ENCODE measurements at places on chromosomes 5 and 9.

DNA sequence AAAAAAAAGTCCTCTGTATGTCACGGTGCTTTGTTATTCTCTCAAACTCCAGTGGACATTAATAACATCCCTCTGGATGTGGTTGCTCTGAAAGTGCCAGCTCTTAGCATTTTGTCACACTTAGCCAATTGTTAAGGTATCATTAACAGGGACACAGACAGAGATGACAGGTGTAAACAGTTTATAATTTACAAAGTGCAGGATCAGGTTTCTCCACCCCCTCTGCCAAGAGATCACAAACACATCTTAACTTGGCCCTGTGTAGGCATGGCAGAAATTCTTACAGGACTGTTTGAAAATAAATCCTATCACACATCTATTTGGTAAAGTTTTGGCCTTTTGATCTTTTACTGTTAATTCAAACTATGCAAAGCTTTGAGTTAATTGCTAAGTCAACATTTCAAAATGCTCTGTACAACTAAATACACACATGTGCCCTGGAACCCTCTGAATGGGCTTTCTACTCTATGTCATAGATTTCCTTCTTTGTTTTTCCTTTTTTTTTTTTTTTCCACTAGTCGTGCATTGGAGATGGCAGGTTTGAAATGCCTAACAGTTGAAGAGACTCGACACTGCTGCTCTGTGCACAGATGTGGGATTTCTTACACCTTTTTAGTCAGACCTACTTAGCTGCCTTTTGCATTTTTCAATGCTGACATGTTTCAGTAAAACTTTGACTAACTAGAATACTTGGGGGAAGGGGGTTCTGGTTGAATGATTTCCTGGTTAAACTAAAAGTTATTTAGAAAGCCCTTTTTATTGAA, 41.7 kb downstream of the SEMA6A start:
- no peak for DNase-seq

GRCh38 chr9:92774274-92774673, 9.6 kb upstream of the BICD2 start:
- DNase-seq = no peak

GRCh38 chr5:152094060-152094459, 169.4 kb upstream of the GLRA1 start:
- no peak for DNase-seq

DNA sequence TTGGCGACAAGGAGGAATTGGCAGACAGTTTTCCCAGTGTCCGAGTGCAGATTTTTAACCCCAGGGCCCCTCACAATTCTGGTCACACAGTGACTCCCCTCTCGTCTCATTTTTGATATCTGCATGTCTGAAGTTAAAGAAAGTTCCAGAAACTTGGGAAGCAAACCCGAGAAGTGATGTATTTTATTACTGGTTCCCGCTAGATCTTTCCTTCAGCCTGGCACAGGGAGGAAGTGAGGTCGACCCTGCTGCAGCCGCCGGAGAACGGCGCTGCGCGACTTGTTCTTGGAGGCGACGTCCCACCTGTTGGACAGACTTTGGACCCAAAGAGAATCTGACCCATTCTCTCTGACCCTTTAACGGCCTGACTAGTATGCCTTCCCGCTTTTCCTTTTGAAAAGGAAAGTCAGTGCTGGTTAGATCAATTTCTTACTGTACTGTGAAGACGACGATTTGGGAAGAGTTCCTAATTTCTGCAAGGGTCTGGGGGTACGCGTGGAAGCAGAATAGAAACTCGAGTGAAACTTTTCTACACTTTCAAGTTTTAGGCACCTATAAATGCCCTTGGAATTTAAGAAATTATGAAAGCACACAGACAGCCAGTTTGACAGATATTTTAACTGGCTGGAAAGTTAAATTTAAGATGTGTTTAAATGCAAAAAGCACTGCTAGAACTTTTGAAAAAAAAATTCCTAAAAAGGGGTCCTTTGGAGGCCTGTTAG, 744 bp downstream of the OTULIN start:
- DNase-seq = peak; percentile 14

- no peak for DNase-seq
These were observed 65.1 kb upstream of the IQGAP2 start for GRCh38 chr5:76337953-76338451.

- no peak for DNase-seq
These were observed 178.5 kb upstream of the PITX1 start for GRCh38 chr5:135212361-135213026.

- no peak for DNase-seq
These were observed 425 bp upstream of the NFX1 start for GRCh38 chr9:33289936-33290246.

DNA sequence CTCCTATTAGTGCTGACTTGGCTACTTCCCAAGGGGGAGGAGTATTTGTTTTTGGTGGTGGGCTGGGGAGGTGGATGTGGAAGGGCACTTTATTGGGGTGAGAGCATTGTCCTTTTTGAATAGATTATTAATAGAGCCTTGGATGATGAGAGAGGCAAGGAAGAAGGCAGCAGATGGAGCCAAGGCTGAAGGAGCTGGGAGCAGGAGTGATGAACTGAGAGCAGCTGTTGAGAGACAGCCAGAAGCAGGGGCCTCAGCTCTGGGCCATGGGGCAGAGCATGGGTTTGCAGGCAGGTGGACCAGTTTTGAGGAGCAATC, 29.6 kb downstream of the RGS3 start:
- no peak for DNase-seq

- no peak for DNase-seq
These were observed 98.2 kb downstream of the DAP start for GRCh38 chr5:10662661-10663488.

DNA sequence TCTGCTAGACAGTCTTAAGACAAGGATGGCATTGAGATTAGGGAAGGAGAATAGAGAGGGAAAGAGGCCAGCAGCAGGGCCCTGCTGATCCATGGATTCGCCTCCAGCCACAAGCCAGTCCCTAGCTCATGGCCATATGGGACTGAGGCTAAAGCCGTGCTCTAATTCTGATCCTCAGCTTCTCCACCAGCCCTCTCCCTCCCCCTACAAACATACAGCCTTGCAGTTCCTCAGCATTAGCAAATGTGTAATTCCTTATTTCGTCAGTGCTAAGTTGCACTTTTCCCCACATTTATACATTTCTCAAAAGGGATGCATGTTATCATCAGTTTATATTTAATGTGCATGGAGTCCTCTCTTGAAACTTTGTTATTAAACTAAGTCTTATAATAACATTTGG, 34.8 kb downstream of the ZNF462 start:
- DNase-seq = no peak

GRCh38 chr9:72874344-72874743, 78.5 kb downstream of the ALDH1A1 start:
- DNase-seq = no peak

DNA sequence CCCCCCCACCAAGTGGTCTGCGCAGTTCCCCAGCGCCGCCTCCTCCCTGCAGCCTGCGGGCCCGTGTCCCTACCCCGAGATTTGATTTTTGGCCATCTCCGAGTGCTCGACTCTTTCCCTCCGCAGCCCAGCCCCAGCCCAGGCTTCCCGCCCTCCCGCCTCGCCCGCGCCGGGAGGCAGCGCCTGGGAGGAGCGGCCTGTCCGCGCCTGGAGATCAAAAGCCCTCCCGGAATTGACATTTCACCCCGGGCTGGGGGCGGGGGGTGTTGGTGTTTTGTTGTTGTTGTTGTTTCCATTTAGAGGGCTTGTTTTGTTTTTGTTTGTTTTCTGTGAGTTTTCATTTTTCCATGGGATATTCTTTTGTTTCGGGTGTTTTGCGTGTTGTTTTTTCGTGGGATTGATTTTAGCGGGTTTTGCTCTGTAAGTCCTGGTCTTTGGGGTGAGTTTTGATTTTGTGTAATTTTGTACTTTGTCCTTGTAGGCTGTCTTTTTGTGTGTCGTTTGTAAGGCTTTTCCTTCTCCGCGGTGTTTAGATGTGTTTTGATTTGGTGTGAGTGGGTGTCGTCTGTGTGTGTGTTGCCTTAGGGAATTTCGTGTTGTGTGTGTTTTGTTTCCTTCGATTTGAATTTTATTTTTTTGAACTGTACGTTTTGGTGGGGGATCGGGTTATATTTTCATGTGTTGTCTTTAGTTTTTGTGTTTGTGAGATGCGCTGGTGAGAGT, 1.7 kb upstream of the PAX5 start:
- no peak for DNase-seq

GRCh38 chr5:8923526-8923925, 622.3 kb downstream of the SEMA5A start:
- DNase-seq = no peak

DNA sequence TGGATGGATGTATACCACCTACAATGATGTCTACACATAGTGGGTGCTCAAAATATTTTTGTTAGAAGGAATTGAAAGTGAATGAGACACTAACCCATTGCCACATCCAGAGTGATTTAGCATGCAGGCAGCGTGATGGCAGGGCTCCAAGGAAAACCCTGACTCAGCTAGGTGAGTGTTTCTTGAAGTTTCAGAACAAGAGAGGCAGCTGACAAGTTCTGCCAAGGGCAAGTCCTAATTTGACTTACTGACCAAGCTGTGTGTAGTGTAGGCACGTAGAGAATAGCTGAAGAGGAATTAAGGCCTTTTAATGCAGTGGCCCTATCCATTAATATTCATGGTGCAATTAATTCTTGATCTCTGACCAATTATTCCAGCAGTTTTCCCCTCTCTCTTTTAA, 107.8 kb upstream of the ATP10B start:
- no peak for DNase-seq

DNA sequence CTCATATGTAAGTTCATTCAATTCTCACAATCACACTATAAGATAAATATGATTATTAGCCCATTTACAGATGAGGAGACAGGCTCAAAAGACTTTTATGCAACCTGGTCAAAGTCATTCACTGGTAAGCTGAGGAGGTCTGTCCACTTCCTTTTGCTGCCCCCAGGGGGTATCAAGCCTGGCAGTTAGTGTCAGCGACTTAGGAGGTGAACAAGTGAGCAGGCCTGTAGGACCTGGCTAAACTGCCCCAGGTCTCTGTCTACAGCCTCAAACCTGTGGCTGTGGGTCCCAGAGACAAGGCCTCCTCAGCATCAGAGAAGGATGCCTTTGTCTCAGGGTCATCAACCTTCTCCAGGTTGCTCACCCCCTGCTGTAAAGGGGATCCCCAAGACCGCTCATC, 10.4 kb downstream of the TGFBI start:
- DNase-seq = no peak

- no peak for DNase-seq
These were observed 72.8 kb downstream of the MED27 start for GRCh38 chr9:132006677-132007370.

DNA sequence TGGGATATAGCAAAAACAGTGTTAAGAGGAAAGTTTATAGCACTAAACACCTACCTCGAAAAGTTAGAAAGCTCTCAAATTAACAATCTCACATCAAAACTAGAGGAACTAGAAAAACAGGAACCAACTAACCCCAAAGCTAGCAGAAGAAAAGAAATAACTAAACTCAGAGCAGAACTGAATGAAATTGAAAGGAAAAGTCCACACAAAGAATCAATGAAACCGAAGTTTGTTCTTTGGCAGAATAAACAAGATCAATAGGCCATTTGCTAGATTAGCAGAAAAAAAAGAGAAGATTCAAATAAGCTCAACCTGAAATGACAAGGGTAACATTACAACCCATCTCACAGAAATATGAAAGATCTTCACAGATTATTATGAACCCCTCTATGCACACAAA, 234.8 kb upstream of the ISL1 start:
- DNase-seq = no peak

GRCh38 chr5:125526966-125527365, 780.5 kb upstream of the ZNF608 start:
- DNase-seq = no peak

DNA sequence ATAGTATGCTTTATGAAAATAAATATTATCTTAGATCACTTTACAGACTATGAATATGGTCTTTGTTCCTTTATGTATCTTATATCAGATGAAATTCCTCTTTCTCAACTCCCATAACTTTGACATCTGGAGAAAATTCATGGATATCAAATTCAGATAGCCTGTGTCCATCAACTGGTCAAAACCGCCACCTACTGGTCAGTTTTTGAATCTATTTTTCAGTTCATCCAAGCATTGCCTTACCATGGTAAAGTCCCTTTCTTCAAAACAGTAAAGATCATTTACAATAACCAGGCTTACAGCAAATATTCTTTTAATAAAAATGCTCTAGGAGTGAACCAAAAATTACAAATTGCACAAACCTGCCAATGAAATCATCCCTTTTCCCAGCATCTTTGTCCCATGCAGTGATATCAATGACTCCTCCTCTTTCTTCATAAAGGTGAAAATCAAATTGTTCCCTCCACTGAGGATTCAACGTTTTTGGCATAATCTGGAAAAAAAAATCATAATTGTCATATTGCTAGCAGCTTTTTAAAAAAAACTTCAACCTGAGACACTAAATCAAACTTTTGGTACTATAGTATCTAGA, 290.5 kb downstream of the SLF1 start:
- no peak for DNase-seq

GRCh38 chr9:86531273-86531970, 177.2 kb upstream of the TUT7 start:
- no peak for DNase-seq

DNA sequence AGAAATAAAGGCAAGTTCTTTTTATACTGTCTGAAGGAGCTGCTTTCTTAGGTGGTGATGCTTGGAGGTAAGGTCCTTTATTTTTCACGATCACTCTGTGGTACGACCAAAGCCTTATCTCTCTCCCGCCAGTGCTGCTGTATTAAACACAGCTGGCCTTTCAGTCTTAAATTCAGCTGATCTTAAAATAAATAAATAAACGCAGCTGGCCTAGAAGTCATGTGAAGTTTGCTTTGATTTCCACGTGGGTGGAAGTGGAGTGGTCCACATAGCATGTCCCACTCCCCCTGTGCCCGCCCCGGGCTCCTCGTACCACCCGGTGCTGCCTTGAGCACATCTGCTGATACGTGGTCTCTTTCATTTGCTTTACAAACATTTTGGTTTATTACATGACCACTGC, 260.4 kb downstream of the FANCC start:
- no peak for DNase-seq

DNA sequence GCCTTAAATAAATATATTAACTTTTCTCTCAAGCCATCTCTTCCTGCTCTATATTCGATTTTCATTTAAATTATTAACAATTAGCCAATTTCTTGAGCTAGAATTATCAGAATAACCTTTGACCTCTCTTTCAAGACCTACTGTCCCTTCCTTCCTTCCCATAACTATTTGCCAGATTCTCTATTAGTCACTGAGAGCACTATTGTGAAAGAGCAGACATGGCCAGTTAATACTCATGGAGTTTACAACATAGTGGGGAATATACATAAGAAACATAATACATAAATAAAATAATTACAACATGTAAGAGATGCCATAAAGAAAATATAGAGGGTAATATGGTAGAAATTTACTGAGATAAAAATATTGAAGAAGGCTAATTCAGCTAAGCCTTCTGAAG, 72.1 kb upstream of the CHD1 start:
- no peak for DNase-seq

DNA sequence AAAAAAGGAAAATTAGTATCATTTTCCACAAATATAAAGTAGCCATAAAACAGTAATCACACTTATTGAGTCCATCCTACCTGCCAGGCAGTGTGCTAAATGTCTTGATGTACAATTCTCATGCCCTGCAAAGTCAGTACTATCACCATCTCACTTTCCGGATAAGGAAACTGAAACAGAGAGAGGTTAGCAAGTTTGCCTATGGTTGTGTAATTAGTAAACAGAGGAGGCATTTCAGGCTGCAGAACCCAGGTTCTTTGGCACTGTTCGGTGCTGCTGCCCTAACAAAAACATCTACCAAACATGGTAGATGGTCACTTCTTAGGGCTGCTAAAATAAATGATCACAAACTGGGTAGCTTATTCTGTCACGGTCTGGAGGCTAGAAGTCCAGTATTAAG, 22.6 kb downstream of the PLAC8L1 start:
- no peak for DNase-seq

- DNase-seq = no peak
These were observed 31.2 kb downstream of the NR3C1 start for GRCh38 chr5:143372187-143372829.

- DNase-seq = no peak
These were observed 569 bp downstream of the GALT start for GRCh38 chr9:34647084-34647403.

Data from activated CD8-positive, alpha-beta memory T cell treated with anti-CD3 and anti-CD28 coated beads for 1 hour (primary cell).